NCI-H2171 (cell line): ENCODE measurements at places on chromosomes 12 and 14.

GRCh38 chr14:55752580-55753390 is 172.8 kb downstream of the KTN1 start:
- DNase-seq = no peak

GRCh38 chr14:64573109-64573508 is 23.3 kb downstream of the PPP1R36 start:
- DNase-seq = no peak

- DNase-seq = no peak
These were observed 66.6 kb downstream of the KDM2B start for GRCh38 chr12:121514184-121514742.

DNA sequence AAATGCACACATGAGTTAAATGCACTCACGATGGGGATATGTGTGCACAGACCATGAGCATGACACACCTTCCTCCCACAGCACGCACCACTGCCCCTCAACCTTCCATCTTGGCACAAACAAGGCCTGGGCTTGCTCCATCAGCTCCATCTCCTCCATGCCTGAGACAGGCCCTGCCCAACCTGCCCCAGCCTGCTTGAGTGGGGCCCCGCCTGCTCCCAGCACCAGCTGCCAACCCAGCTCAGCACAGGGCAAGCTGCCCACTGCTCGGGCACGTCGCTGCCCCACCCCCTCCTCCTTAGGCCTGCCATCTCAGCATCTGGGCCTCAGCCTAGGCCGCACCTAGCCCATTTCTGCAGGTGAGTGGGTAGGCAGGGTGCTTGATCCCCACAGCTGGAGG is 27.6 kb upstream of the KRT78 start:
- peak; percentile 84 for DNase-seq

- DNase-seq = no peak
These were observed 185.1 kb downstream of the ETNK1 start for GRCh38 chr12:22810036-22810435.

DNA sequence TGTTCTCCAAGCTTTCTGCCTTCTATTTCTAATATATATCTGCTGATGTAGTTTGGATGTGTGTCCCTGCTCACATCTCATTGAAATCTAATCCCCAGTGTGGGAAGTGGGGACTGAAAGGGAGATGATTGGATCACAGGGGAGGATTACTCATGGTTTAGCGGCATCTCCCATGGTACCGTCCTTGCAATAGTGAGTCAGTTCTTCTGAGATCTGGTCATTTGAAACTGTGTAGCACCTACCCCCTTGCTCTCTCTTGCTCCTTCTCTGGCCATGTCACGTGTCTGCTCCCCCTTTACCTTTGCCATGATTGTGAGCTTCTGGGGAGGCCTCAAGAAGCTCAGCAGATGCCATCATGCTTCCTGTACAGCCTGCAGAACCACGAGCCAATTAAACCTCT is 26.2 kb upstream of the ALX1 start:
- DNase-seq = no peak

- no peak for DNase-seq
These were observed 2.0 kb downstream of the PAX9 start for GRCh38 chr14:36663404-36664321.

DNA sequence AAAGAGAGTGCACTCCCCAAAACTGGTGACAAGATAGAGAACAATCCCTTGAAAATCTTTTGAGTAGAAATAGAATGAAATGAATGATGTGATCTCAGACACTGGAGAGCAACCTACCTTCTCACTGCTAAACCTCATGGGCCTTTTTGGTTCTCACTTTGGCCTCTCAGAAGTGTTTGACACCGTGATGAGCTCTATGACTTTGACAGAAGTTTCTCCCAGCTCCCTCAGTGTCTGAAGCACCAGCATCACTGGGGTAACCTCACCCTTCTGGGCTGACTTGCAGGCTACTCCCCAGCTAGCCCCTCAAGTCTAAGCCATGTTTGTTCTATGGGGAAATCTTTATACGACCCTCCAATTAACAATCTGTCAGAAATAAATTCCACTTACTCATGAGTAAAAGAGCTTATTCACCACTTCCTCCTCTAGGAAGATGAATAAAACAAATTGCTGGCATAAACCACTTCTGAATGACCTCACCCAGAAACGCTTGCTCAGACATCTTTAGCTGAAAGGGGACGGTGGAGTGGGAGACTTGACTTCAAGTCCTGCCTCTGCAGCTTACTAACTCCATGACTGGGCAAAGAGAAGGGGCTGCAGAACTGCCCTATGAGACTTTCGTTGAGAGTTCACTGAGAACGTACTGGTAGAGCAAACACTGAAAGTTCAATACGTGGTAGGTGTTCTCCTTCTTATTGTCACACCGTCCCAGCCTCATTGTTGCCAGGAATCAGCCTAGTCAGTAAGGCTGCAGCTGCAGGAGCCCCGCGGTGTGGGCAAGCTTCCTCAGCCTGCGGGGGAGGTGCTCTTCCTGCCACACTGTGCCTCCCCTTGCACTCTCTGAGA is 46.5 kb downstream of the ST8SIA1 start:
- no peak for DNase-seq

DNA sequence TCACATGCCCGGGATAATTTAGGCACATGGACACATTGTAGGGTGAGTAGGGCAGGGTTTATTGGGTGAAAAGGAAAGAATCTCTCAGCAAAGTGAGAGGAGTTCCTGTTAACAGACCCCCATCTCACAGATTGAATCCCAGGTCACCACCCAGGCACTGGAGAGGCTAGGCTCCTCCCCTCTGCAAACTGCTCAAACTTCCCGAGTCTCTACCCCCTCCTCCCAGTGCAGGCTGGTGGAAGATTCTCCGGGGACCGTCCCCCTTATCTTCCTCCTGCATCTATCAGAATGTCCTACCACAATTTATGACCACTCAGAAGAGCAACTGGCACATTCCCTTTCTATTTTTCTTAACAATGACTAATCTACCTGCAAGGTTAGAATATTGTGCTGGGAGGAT is 126.0 kb downstream of the NTF3 start:
- DNase-seq = no peak

GRCh38 chr14:104977008-104977680 is 1.0 kb downstream of the AHNAK2 start:
- no peak for DNase-seq

- DNase-seq = no peak
These were observed 8.5 kb upstream of the KRT5 start for GRCh38 chr12:52528641-52529143.

GRCh38 chr14:64591809-64592208 is 42.0 kb downstream of the PPP1R36 start:
- no peak for DNase-seq

- peak; percentile 22 for DNase-seq
These were observed 48.6 kb downstream of the PCNX1 start for GRCh38 chr14:70955543-70956480.

DNA sequence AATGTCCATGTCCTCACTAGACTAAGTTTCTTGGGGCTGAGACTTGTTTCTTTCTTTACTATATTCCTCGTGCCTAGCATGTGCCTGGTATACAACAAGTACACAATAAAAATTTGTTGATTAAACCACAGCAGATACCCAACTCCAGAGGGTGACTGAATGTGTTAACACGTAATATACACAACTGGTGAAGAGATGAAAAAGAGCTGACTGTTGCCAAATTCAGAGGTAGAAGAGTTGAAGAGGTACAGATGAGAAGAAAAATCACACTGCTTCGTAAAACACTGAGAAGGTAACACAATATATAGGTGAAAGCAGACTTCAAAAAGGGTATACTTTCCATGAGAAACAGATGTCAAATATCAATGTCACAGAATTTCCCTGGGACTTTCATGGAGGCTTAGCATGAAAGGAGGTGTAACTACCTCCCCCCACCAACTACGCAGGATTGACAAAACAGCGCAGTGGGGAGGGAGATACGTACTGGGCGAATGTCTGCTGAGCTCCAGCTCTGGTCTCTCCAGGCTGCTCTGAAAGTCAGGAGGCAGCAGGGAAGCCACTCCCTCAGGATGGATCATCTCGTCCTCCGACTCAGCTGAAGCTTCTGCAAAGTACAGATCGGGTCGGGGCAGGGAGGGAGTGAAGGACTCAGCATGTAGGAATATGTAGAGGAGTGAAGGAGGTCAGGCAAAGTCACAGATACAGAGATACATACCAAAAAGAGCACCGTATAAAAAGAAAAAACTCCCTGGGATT is 5.3 kb downstream of the ACIN1 start:
- no peak for DNase-seq

- DNase-seq = no peak
These were observed 8.2 kb downstream of the TDG start for GRCh38 chr12:103973909-103974308.

- DNase-seq = no peak
These were observed 10.1 kb downstream of the HNRNPC start for GRCh38 chr14:21258889-21259787.

DNA sequence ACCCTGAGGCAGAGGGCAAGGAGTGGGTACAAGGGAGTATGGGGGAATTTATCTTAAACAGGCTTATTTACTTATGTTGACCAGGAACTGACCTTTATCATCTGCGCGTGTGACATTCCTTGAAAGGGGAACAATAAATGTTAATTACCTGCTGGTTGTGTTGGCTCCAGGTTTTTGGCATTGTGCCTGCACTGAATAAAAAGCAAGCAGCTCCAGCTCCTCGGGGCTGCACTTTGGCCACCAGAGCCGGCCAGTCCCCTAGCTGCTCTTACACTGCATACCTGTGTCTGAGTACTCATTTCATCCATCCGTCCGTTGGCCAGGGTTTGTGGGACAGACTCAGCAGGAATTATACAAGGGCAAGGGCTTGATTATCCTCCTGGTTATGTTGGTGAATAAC is 68.8 kb upstream of the GTF2A1 start:
- no peak for DNase-seq

DNA sequence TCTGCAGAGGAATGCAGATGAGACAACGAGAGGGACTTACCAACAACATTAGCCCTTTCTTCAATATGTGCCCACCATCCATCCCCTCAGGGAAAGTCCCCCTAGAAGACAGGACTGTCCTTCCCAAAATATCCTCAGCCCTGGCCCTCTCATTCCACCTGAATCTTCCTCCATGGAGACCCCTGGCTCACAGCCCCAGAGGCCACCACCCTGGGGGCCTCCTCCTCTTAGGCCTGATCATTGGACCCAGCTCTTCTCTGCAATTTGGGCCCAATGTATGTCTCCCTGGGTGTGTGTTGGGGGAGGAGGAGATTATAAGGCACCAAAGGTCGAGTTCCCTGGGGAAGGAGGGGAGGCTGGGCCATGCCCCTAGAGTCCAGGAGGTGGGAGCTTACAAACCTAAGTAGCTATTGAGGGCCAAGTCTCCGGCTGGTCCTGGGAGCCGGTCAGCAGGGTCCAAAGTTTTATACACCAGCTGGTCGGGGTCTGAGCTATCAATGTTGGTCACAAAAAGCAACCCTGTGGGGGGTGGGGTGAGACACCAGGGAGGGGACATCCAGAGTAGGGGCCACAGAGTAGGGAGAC is 8.1 kb downstream of the ITGA7 start:
- no peak for DNase-seq

- DNase-seq = no peak
These were observed 16.6 kb upstream of the TCP11L2 start for GRCh38 chr12:106285982-106286381.

GRCh38 chr14:90629471-90629870 is 186.8 kb downstream of the TTC7B start:
- DNase-seq = no peak

- DNase-seq = no peak
These were observed 23.1 kb downstream of the ADCY6 start for GRCh38 chr12:48765753-48766162.

DNA sequence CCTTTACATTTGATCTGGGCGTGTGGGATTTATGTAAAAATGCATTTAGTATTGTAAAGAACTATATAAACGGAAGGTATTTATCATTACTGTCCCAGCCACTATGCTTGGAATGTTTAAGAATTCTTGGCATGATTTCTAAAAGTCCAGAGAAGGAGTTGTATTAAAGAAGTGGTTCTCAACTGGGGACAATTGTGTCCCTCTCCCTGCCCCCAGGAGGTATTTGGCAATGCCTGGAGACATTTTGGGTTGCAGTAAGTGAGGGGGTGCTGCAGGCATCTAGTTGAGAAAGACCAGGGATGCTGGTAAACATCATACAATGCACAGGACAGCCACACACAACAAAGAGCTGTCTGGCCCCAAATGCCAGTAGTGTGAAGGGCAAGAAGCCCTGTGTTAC is 7.2 kb downstream of the SLC38A1 start:
- no peak for DNase-seq

- DNase-seq = no peak
These were observed 105.5 kb upstream of the CCND2 start for GRCh38 chr12:4168036-4168435.

DNA sequence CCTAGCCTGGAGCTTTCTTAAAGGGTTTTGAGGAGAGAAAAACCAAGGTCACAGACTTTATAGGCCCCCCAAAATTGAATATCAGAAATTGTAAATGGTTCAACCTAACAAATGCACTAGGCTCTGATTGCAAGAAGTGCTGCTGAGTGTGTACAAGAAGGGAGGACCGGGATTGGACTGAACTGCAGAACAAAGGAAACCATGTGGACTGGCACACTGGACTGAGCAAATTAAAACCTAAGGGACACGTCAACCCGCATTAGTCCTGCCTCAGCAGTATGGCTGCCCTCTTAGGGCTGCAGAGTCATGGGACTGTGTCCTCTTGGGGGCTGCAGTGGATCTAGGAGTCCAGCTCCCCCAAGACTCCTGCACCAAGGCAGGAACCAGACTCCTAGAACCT is 842 bp upstream of the CISTR start:
- no peak for DNase-seq

DNA sequence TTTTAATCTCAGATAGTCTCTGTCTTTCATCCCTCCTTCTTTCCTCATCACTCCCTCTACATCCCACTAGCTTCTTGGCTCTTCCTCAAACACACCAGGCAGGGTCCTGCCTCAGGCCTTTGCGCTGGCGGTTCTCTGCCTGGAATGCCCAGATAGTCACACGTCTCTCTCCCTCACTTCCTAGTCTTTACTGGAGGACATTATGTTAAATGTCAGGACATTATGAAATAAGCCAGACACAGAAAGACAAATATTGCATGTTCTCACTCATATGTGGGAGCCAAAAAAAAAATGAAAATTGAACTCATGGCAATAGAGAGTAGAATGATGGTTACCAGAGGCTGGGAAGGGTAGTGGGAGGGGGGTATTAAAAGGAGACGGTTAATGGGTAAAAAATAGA is 442.0 kb downstream of the MED13L start:
- DNase-seq = no peak

- DNase-seq = no peak
These were observed 292.5 kb downstream of the ATP23 start for GRCh38 chr12:58233886-58234285.

DNA sequence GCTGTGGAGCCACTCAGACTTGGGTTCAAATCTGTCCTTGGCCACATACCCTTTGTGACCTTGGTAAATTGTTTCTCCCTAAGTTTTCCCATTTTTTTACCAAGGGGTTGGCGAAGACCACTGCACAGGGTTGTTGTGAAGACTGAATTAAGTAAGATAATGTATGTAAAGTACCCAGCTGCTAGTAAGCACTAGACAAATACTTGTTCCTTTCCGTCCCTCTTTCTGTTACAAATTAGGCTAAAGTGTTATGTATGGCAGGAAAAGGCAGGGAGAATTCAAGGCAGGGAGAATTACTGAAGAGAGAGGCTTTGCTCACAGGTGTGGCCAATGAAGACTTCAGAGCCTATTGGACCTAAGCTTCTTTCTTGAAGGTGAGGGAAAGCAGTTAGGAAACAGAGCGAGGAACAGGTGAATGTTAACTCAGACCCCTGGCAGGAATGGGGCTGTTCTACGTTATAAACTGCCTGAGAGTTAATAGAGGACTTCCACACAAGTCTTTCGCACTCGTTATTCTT is 25.9 kb downstream of the ABHD12B start:
- DNase-seq = no peak
